ENCODE measurements at places on chromosomes 6 and 20.

GRCh38 chr6:100456141-100456907 lies 8.4 kb downstream of the SIM1 start:
- DNase-seq, result no peak

GRCh38 chr20:41407607-41408006 lies 41.0 kb upstream of the EMILIN3 start:
- DNase-seq, result no peak

GRCh38 chr6:107641071-107641470 lies 151.2 kb downstream of the SOBP start:
- no peak for DNase-seq

GRCh38 chr6:154319231-154319858 lies 37.3 kb downstream of the IPCEF1 start:
- DNase-seq, result no peak

DNA sequence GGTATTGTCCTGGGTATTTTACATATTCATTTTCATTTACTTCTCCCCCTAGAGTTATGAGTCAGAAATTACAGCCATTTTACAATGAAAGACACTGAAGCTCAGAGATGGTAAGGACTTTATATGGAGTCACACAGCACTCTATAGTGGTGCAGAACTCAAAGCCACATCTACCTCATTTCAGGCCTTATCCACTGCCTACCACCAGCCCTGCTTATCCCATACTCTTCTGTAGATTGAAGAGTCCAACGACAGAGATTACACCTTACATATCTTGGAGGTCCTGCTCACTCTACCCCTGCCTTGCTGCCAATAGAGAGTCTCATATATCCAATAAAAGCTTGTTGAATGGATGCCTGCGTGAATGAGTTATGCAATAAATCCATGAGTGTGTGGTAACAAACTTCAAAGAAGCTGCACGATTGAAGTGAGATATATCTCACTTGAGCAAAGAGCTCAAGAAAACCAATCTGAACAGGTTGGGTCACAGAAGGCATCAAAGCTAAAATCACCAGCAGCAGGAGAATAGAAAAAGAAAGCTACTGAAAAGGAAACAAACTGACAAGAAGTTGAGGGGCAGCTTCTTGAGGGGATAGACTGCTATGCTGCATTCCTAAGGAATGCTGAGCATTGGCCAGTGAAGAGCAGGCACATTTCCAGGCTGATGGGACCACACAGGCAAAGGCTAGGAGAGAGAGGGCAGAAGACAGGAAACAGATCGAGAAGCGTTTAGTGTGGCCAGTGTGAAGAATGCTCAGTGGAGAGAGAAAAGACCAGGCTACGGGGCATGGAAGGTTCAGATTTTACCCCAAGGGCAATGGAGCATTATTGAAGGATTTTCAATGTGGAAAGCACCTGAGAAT lies 585.6 kb downstream of the DHX35 start:
- no peak for DNase-seq

GRCh38 chr20:3092611-3093379 lies 8.3 kb upstream of the AVP start:
- DNase-seq, result no peak

- DNase-seq, result no peak
These were observed 44.3 kb downstream of the ABHD12 start for GRCh38 chr20:25346349-25346748.

DNA sequence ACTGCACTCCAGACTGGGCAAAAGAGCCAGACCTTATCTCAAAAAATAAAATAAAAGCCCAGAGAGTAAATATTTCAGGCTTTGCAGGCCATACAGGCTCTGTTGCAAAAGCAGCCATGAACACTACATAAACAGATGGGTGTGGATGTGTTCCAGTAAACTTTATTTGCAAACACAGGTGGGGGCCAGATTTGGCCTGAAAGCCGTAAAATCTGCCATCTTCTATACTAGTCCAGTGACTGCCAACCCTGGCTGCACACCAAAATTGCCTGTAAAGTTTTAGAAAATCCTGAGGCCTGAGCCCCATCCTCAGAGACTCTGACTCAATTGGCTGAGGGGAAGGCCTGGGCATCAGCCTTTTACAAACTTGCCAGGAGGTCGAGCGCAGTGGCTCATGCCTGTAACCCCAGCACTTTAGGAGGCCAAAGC lies 103.6 kb downstream of the ZMYND8 start:
- DNase-seq, result no peak

DNA sequence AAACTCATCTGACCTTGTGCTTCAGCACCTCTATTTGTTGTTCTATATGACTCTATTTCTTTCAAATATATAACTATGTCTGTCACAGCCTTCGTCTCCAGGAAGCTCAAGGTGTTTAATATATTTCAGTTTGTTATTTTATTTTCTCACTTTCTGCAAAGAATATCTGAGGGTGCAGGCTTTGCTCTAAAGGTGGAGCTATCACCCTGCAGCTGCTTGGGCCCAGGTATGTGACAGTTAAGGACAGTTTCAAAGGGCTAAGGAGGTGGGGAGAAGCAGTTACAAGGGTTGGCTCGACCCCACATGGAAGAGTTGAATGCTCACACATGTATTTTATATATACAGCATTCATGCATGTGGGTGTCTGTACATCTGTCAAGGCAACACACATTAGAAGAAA lies 405.6 kb downstream of the BTBD9 start:
- DNase-seq, result no peak

- DNase-seq, result no peak
These were observed 51.0 kb downstream of the RPS12 start for GRCh38 chr6:132865364-132865763.

GRCh38 chr20:51898788-51899187 lies 96.5 kb upstream of the SALL4 start:
- DNase-seq, result no peak

- DNase-seq, result no peak
These were observed 38.7 kb upstream of the AFDN start for GRCh38 chr6:167787896-167788562.

DNA sequence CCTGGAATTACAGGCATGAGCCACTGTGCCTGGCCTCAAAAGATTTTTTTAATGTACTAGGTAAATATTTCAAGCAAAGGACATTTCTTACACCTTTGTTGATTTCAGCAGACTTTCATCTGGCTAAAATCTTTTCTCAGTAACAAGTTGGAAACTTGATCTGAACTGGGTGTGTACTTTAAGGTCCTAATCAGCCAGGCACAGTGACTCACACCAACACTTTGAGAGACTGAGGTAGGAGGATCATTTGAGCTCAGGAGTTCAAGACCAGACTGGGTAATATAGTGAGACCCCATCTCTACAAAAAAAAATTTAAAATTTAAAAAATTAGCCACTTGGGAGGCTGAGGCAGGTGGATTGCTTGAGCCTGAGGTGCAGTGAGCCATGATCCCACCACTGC lies 7.0 kb upstream of the RALGAPA2 start:
- DNase-seq, result no peak

DNA sequence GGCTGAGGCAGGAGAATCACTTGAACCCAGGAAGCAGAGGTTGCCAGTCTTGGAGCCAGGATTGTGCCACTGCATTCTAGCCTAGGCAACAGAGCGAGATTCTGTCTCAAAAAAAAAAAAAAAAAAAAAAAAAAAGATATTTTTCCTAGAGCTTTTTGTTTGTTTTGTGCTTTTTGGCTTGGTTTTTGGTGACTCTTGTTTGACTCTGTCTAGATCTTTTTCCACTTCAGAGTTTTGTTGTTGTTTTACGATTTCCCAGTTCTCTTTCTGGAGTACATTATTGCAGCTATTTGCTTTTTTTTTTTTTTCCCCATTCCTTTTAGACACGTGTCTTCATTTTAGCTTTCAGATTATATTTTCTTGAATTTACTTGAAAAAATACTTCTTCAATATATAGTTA lies 67.0 kb upstream of the AKAP12 start:
- DNase-seq, result no peak

- no peak for DNase-seq
These were observed 52.3 kb upstream of the TBX18 start for GRCh38 chr6:84816741-84817140.

DNA sequence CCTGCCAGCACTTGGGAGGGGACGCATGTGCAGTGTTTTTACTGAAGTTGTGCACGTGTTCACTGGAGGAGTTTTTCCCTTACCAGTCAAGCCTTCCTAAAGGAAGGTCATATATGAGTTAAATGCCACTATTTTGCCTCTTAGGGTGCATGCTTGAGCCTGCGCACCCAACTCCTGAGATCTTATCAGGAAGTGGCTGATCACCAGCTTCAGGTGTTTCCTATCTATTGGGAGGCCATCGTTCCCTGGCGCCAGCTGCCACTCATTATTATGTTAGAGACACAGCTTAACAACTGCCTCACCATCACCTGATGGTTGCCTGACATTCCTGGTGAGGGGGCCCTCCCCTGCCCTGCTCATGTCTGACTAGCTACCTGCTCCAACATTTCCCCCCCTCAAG lies 8.5 kb downstream of the ERVFRD-1 start:
- DNase-seq, result no peak

DNA sequence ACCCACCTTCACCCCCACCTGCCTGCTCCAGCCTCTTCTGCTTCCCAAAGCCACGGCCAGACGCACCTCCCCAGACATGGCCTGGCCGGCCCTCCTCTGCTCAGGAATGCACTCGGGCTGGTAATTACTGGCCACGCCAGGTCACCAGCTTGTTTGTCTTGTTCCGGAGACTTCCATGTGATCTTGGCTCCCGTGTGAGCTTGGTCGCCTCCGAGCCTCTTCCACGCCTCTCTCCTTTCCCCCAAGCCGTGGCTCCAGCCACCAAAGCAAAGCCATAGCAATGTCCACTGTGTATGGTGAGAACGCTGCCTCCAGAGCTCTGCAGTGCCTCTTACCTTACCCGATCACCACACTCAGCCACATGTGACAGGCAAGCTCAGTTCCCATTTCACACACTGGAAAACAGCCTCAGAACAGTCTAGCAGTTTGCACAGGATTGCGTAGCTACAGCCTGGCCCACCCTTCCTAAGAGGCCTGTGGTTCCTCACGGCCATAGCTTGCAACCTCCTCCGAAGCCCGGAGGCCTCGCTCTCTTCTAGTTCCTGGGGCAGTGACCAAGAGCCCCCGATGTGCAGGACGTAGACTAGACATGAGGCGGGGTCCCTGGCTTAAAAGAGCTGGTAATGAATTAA lies 48.1 kb upstream of the AFDN start:
- no peak for DNase-seq

DNA sequence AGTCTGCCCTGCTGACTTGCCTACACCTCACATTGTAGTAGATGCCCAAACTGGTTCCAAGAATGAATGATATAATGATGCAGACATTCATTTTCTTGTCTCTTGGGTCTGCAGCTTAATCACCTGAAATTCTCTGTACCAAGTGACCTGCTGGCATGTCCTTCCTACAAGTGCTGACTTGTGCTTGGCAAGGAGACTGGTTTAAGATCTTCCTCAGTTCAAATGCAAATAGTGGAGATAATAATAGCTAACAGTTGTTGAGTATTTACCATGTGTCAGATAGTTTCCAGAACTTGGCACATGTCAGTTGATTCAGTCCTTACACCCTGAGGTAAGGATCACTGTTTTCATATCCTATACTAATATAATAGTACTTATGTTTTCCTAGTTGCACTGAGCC lies 223.4 kb downstream of the SLC24A3 start:
- DNase-seq, result no peak

DNA sequence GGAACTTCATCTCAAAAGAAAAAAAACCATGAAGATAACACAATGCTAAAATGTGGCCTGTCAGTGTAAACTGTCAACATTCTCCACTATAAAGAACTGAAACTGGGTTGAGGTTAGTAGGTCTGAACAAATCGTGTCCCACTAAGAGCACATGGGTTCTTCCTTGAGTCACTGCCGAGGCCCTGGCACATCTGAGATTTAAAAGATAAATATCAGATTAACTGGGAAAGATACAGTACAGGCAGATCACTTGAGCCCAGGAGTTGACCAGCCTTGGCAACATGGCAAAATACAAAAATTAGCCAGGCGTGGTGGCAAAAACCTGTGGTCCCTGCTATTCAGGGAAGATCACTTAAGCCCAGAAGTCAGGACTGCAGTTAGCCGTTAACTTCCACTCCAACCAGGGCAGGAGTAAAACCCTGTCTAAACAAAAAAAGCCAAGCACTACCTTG lies 5.6 kb downstream of the EEF1A1 start:
- no peak for DNase-seq

DNA sequence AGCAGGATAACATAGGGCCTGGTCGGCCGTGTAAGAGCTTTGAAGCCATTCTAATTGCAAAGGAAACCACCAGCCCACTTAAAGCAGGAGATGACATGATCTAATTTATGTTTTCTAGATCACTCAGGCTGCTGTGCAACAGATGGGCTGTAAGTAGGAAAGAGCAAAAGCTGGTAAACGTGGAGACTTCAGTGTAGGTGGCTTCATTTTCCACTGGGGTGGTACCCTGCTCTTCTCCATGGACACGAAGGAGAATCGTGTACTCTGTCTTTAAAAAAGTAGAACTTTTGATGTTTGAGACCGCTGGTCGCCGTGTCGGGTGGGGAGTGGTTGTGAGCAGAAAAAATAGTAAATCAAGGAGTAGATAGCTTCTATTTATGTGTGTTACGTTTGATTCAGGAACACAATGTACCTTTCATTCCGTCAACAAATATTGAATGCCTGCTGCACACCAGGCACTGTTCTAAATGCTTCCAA lies 6.4 kb downstream of the CASS4 start:
- no peak for DNase-seq

DNA sequence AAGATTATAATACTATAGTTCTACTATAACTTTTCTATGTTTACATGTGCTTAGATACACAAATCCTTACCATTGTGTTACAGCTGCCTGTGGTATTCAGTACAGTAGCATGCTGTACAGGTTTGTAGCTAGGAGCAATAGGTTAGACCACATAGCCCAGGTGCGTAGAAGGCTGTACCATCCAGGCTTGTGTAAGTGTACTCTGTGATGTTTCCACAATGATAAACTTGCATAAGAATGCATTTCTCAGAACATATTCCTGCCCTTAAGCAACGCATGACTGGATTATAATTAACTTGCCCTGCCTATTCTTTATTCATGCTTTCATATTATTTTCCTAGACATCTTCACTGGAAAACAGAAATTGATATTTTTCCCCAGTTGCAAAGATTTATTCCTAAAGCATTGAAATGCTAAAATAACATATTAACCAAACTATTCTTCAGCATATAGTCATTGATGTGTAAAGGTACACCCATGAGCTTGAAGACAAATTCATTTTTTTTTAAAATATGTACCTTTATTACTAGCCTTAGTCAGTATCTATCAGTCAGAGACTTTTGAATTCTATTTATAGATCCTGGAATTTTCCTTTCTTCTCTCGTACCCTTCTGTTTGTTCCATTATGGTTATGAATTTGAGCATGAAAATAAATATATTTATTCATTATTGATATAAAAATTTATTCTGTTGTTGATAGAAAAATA lies 7.2 kb upstream of the CTAGE9 start:
- no peak for DNase-seq

- DNase-seq, result no peak
These were observed 25.0 kb downstream of the ANGPT4 start for GRCh38 chr20:891058-891705.

- no peak for DNase-seq
These were observed 161.0 kb downstream of the AIG1 start for GRCh38 chr6:143221698-143222097.

- DNase-seq, result no peak
These were observed 2.1 kb upstream of the TMX4 start for GRCh38 chr20:8021541-8022269.

- DNase-seq, result no peak
These were observed 256.6 kb downstream of the TBC1D7 start for GRCh38 chr6:13071550-13072345.

All from NCI-H1436 (cell line).